EH (cell line): ENCODE measurements at places on chromosomes 12 and 14.
A peak's percentile ranks its signal among the peaks of the same experiment; 100 is the strongest.

DNA sequence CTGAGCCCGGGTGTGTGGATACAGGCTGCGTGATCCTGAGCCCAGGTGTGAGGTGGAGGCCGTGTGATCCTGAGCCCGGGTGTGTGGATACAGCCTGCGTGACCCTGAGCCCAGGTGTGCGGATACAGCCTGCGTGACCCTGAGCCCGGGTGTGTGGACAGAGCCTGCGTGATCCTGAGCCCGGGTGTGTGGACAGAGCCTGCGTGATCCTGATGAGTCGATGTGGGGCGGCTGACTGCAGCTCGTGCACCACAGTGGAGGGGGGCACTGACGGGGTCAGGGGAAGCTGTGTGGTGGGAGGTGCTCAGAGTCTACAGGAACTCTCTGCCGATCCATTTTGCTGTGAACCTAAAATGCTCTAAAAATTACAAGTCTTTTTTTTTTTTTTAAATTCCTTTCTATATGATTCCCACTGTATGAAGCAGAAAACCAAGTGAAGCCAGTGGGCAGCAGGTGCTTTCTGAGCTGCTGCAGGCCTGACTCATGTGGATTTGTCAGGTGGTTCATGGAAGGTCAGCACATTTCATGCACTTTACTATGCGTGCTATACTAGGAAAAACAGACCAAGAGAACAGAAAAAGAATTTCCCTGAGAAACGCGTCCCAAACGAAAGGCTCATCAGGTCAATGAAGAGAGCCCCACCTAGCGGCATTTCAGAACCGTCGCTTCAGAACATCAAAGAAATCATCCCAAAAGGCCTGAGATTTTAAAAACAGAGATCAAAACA, 19.3 kb downstream of the BRF1 start:
- DNase-seq, result peak; percentile 75

DNA sequence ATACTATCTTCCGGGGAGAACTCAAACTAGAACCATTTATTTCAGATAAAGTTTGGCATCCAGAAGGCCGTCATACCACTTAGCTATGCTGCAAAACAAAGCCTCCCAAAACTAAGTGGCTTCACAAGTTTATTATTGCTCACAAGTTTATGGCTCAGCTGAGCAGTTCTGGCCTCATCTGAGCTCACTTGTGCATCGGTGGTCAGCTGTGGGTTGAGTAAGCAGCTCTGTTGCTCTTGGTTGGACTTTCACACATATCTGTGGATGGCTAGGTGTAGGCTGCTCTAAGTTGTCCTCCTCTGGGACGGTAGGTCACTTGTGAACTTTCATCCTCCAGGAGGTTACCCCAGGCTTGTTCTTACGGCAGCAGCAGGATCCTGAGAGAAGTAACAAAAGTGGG, 162.7 kb downstream of the BTG1 start:
- no peak for DNase-seq

- DNase-seq, result peak; percentile 67
Measured at GRCh38 chr12:16347391-16348298, at the start of gene MGST1. MGST1 (plus strand) TSS chr12:16347645; CDS start chr12:16354253, 6,608 bp downstream.

GRCh38 chr12:113211160-113211559, 10.1 kb upstream of the TPCN1 start:
- DNase-seq, result no peak

DNA sequence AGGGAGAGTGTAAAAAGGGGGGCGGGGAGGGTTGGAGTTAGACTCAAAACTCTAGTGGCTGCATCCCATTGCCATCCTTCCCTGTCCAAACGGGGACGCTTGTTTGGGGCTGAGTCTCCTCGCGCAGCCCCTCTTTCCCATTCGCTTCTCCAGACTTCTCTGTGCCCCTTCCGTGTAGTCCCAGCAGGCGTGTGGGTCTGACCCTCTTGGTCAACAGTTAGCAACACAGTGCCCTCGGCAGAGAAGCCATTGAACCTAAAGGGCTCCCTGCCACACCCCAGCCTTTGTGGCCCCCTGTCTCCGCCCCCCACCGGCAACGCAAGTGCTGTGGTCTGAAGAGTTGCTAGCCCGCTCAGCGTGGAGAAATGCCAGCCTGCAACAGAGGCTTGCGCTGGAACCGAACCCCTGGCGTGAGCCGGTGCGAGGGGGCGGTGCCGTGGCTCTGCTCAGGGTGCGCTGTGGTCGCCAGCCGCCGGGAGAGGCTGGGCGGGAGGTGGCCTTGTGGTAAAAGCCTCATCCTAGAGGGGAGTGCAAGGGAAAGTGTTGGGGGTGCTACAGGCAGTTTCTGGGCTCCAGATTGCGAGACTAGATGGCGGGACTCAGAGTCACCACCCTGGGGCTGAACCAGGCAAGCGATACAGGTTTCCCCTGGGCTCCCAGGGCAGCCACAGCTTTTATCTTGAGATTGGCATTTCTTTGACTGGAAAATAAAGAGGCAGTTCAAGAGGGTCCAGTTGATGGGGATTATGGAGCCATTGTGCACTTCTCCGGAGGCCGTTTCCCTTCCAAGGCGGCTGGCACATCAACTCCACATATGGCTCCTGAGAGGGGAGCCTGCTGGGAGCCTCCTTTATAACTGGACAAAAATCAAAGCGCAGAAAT, 2.1 kb downstream of the PLXNC1 start:
- no peak for DNase-seq

DNA sequence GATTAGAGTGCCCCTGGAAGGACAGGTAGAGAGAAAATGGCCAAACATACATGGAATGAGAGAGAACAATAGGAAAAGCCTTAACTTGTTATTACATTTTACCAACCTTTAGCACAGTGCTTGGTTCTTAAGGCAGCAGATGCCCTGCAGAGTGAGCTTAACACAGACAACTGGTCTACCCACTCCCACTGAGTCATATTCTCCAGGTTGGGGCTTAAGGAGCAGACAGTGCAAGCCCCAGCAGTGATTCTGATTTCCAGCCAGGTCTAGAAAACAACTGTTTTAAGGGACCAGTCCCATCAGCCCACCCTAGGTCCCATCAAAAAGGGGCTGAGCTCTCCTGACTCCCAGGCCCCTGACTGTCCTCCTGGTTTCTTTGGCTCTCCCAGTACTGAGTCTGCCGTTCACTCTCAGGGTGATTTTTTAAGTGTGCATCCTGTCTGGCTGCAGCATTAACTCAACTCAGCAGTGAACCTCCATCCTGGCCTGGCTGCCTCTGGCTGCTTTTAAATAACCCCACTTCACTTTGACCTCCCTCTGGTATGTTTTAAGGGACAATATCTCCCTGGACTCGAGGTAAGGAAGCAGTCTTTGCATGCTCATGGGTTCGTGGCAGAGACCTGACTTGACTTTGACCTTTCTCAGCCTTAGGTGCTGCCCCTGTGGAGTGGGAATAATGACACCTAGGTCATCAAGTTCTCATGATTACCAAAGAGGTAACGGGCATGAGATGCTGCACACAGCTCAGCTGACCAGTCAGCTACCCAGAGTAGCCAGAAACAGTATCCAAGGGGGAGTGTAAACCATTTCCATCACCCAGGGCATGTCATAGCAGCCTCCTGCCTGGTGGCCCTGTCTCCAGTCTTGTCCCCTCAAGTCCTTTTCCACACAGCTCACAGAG, 210.7 kb upstream of the PWP1 start:
- no peak for DNase-seq

DNA sequence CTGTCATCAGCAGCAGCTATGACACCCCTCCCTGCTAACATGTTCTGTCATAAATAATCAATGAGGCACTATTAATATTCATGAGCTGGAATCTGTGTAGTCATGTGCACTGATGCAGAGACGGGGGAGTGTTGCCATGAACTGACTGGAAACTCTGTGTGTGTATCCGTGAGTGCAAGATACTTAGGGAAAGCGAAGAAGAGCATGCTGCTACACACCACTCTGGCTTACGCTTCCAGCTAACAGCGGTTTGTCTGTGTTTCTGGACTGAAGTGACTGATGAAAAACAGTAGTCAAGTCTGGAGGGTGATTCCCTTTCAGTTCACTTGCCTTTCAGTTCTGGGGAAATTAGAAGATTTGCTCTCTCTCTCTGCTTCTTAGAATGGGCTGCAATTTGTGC, 249.4 kb downstream of the PDZRN4 start:
- DNase-seq, result no peak

DNA sequence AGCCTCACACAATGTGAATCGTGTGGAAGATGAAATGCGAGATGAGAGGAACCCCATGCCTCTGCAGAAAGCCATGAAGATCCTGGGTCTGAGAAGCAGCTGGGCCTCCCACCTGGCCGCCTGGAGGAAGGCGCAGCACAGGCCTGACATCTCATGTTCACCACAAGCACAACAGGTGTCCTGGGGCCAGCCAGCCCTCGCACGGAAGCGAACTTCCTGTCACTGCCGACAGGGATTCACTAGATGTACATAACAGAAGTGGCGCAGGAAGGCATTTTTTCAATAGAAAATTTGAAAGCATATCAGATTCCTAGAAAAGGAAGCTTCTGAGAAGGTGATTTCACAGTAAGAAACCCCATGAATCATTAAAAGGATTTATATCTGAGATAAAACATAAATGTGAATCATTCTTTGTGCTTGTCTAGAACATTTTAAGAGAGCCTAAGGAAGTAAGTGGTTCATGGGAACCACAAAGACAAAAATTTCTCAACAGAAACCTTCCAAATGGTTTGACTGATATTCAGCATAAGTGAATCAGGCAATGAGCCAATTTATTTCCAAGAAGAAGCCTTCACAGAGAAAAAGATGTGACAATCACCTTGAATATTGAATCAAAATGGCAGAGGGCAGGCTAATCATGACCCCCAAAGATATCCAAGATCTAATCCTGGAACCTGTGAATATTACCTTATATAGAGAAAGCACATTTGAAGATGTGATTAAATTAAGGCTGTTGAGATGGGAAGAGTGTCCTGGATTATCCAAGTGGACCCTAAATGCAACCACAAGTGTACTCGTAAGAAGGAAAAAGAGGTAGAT, 311.9 kb downstream of the DUSP6 start:
- DNase-seq, result peak; percentile 60

GRCh38 chr12:107645630-107646333, 39.8 kb upstream of the PWP1 start:
- DNase-seq, result no peak

GRCh38 chr12:12606781-12607589, 4.7 kb upstream of the CREBL2 start:
- DNase-seq, result peak; percentile 60
